ENCODE measurements at places on chromosomes 6 and 20.

- DNase-seq = peak; percentile 88
These were observed 52.2 kb upstream of the BTN3A2 start for GRCh38 chr6:26312501-26313397.

GRCh38 chr6:25449774-25450173 lies 170.6 kb downstream of the CARMIL1 start:
- peak; percentile 59 for DNase-seq

GRCh38 chr6:21781128-21781527 lies 187.6 kb downstream of the SOX4 start:
- DNase-seq = no peak

DNA sequence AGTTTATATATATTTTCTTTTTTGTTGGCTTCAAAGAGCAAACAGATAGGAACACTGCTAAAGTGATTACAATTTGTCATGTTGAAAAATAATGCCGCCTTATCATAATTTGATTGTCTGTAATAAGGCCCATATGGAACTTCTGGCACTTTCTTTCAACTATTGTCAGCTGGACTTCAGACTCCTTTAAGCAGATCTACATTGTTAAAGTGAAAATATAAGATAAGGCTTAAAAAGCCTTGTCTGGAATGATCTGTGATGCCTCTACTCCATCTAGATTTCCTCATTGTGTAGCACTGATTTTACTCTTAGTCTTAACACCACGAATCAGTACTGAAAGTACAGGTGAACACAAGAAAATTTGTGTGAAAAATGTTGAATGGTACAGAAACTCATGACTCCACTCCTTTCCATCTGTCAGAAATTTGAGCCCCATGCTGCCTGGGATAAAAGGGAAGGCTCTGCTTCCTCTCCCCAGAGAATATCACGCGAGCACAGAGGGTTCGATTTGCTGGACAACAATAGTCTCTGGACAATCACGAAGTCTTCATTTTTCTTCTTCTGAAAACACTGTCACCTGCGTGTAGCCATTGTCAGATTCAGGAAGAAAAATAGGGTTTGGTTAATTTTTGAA lies 56.0 kb downstream of the BCAS1 start:
- DNase-seq = no peak

- DNase-seq = no peak
These were observed 45.5 kb upstream of the THEMIS start for GRCh38 chr6:127946388-127946787.

GRCh38 chr6:66735106-66735890 lies 1028.3 kb upstream of the EYS start:
- peak; percentile 93 for DNase-seq

- DNase-seq = no peak
These were observed 6.1 kb downstream of the FOXF2 start for GRCh38 chr6:1395506-1395905.

GRCh38 chr6:2632976-2633584 lies 117.6 kb downstream of the MYLK4 start:
- peak; percentile 11 for DNase-seq

GRCh38 chr6:145749632-145750031 lies 14.3 kb upstream of the EPM2A start:
- DNase-seq = peak; percentile 94

DNA sequence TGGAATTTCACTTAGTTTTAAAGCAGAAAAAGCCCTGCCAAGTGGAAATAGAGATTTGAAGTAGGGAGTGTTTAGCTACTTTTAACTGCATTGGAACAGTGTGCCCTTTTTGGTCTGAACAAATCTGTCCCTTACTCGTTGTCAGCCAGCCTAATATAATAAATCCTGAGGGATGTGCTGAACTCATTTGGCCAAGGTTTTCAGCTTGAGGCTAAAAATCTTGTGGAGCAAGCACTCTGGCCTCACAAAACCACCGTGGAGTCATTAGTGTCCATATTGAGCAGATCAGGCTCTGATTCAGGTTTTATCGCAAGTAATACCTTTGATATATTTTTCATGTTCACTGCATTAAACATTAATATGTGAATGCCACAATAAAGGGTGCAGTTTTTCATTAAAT lies 383.5 kb downstream of the FRK start:
- no peak for DNase-seq

- no peak for DNase-seq
These were observed 17.8 kb upstream of the PPP1R3G start for GRCh38 chr6:5067305-5067704.

- DNase-seq = no peak
These were observed 15.1 kb upstream of the SIRPG start for GRCh38 chr20:1672728-1673127.

DNA sequence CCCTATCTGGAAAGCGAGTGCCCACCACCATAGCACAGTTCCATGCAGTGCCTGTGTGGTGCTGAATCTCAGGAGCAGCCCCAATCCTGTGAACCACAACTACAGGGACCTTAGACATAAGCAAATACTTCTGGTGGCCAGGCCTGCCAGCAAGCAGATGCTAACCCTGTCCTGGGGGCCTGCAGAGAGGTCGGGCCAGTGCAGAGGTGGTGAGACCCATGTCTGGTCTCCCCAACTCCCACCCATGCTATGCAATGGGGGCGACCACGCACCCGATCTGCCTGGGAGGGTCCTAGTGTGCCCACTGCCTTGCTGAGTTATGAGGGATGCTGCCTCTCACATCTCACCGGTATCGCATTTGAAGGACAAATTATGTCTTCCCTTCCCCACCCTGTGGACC lies 151.6 kb upstream of the ZNF337 start:
- no peak for DNase-seq

DNA sequence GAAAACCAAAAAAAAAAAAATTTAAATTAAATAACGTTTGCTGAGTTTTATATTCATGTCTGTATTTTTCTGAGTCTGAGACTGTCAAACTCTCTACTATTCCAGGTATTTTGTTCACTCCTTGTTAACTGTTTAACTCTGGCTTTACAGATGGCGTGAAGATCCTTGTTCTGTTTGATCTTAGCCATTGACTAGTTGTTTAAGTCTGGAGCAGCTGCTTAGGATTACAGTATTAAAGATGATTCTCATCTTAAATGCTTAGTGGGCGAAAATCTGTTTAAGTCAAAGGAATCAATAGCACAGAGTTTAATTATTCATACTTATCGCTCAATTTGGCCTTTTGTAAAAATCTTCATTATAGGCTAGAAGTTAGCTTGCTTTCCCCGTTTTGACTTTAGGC lies 2.4 kb downstream of the PHACTR2 start:
- DNase-seq = no peak

GRCh38 chr6:32117461-32117860 lies 8.3 kb upstream of the TNXB start:
- no peak for DNase-seq

- no peak for DNase-seq
These were observed 4.9 kb downstream of the TUBB2B start for GRCh38 chr6:3222506-3223038.

- no peak for DNase-seq
These were observed 61.9 kb upstream of the BTN3A2 start for GRCh38 chr6:26302941-26303559.

DNA sequence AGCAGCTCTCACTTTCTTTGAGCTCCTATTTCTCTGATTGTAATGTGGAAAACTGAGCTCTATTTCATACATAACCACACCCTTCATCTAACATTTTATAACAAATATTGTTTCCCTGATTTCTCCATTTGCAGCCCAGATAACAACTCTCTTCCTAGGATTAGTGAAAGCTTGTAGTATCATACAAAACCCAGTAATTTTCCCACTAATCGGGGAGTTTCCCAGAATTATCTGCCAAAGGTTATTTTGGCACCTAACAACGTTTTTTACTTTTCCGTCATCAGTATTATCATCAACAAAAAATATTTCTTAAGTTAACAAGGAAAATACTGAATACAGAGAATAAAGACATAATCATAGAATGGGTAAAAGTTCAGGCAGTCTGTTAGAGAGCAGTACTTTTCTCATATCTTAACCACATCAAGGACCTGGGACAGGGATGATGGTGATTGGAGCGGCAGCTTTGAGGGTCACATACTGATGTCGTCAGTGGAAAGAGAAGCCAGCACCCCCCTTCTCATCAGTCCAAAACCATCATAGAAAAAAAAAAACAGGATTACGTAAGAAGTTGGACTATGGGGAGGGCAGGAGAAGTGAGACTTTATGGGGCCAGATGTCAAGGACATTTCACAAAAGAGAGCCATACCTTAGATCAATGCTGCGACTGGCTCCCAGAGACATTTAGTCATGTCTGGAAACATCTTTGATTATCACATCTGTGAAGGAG lies 166.1 kb upstream of the TNFAIP3 start:
- DNase-seq = no peak

- peak; percentile 82 for DNase-seq
These were observed 15.4 kb upstream of the BTBD3 start for GRCh38 chr20:11902285-11902697.

DNA sequence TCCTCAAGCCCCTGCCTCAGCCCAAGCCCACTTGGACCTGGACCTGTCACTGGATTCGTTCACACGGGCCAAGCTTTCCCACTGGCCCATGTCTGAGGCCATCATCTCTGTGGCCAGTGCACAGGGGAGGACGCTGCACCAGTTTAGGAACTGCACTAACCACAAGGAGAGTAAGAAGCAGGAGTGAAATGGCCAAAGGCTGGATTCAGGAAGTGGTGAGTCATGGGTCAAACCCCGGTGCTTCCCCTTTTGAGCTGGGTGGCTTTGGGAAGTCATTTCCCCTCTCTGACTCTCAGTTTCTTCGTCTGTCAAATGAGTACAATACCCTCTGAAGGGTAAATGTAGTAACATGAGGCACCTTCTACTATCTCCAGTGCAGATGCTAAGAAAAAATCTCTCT lies 87.9 kb downstream of the CD40 start:
- DNase-seq = peak; percentile 43

All from choroid plexus epithelial cell (primary cell).